Posterior vena cava (tissue), 2 donors: ENCODE measurements at places on chromosomes 6 and 20. TPM values are rescaled to one million over a fixed set of nuclear protein-coding genes. Genes with fewer than 3 reads are reported as not detected.

DNA sequence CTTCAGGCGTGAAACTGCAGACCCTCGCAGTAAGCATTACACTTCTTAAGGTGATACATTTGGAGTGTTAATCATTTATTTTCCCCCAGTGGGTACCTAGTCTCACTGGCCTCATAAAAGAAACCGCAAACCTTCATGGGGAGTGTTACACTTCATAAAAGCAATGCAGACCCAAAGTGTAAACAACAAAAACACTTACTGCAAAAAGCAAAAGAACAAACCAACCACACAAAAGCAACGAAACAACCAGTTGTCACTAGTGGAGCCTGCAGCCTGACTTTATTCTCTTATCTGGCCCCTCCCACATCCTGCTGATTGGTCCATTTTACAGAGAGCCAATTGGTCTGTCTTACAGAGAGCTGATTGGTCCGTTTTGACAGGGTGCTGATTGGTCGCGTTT is 23.8 kb downstream of the LY86 start:
- no peak for DNase-seq

- no peak for DNase-seq
These were observed 43.0 kb downstream of the EDN1 start for GRCh38 chr6:12333128-12333527.

GRCh38 chr20:46709459-46710152 is at the start of gene SLC2A10:
SLC2A10 (plus strand) TSS chr20:46709649; CDS start chr20:46709737, 88 bp downstream.
- DNase-seq = peak; percentile 87

- DNase-seq = no peak
These were observed 199.2 kb downstream of the BMP2 start for GRCh38 chr20:6966721-6967120.

DNA sequence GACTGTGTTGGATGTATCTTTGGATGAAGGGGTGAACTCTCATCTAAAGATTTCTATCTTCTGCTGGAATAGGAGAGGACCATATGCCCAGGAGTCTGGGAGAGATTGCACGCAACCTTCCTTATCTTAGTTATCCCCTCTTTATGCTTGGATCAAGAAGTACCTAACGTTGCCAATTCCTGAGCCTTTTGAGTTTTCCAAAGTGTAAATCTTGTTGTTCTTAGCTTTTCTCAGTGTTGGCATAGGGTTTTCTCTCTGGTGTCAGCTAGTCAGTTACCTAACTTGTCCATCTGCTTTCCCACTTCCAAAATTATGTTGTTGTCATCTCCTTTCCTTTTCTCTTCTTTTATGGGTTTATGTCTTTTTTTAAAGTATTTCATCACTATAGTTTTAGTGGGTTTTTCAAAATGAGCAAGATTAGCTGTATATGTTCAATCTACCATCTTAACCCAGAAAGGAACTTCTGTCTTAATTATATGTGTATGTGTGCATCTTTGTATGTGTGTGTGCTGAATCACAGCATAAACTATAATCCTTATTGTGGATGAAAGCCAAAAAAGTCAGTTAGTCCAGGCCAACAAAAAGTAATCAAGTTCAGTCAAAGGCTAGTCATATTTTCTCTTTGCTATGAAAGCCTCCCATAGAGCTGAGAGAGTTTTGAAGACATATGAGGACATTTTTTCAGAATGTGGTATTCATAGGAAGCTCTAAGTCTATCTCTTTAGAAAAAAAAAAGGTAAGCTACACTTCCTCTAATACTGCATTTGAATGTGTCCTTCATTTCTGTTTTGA is 72.1 kb downstream of the KHDC1L start:
- DNase-seq = no peak

DNA sequence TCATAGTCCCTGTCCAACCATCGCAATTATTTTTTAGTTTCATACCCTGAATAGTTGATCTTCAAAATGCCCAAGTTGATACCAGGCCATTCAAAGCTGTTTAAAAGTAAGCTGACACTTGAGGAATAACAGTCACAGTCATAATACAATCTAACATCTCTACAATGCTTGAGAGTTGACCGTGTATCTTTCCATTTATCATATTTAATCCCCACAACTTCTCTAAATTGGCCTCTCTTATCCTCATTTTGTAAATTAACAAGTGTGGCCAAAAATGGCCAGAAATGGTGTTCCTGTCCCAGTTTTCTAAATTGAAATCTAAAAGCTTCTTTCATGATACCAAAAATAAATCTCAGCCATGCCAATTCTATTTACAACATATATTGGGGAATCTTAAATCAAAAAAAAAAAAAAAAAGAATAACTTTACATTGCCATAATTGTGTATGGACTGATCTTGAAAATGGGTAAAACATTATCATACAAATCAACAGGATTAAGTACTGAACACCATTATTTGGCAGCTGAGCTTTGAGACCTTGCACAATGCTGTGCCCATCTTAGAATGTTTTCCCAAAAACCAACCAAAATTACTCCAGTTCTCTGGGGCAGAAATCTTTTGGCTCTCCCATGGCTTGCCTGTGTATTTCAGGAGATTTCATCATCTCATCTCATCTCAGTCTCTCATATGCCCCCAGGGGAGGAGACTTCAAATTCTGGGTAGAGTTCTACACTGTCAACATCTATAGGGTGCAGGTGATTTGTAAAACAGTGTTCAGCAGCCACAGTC is 448.7 kb upstream of the JARID2 start:
- DNase-seq = no peak

GRCh38 chr20:38730167-38730988 is 6.1 kb downstream of the SLC32A1 start:
- DNase-seq = no peak

DNA sequence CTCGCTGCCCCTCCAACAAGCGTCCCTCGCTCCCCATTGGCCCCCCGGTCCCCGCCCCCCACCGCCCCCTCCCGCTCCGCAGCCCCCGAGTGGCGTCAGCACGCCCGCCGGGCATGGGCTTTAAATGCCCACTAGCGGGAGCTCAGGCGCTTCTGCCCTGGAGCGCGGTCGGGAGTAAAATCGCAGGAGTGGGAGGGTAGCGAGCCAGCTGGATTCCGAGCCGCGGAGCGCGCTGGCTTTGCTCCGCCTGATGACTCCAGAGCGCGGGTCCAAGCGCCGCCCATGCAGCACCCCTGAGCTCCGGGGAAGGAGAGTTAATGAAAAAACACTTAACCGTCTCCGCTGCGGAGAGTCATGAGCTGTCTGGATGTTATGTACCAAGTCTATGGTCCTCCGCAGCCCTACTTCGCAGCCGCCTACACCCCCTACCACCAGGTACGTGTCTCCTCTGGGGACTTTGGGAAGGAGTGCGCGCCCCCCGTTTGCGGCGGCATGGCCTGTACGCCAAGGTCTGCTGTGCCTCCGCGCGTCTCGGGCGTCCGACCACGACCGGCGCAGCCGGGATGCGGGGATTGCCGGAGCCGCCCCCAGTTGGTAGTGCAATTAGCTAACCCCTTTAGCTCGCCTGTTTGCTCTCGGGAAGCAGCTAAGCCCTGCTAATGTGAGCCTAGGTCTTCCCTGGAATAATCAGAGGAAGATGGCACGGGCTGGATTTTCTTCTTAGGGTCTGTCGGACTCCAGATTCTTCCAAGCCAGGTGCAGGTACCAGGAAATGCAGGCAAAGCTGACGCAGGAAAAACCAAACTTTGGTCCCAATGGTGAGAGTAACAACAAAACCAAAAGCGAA is at the start of gene VGLL2:
Gene VGLL2, plus strand, starts transcription at position 149 of the 847 bp plus-strand sequence. Its CDS starts 206 bp downstream, at position 355.
- no peak for DNase-seq

DNA sequence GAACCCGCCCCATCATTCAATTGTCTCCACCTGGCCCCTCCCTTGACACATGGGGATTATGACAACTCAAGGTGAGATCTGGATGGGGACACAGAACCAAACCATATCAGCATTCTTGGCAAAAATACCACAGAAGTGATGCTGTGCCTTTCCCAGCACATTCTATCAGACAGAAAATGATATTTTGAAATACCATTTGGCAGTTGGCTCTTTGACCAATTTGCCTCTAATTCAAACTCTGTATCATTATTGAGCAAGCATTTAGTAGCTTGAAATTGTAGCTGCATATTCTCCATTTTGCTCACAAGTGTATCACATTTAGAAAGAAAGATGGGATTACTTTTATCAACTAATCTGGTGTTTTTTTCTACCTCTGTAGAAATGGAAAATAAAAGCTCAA is 64.0 kb downstream of the PLCB1 start:
- DNase-seq = no peak

DNA sequence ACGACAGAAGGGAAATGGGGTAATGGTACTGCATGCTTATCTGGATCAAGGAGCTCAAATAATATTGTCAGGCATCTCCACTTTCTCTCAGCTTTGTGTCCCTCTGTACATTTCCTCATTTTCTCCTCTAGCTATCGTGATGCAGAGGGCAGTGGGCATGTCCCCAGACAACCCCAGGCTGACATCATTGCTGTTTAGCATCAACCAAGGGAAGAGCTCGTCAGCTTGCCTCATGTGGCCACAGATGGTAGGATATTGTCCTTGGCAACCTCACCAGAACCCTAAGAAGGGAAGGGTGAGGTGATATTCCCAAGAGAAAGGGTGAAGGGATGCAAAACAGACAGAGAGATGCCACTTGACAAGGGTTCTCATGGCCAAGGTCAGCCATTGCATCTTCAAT is 58.3 kb downstream of the MAFB start:
- DNase-seq = no peak

DNA sequence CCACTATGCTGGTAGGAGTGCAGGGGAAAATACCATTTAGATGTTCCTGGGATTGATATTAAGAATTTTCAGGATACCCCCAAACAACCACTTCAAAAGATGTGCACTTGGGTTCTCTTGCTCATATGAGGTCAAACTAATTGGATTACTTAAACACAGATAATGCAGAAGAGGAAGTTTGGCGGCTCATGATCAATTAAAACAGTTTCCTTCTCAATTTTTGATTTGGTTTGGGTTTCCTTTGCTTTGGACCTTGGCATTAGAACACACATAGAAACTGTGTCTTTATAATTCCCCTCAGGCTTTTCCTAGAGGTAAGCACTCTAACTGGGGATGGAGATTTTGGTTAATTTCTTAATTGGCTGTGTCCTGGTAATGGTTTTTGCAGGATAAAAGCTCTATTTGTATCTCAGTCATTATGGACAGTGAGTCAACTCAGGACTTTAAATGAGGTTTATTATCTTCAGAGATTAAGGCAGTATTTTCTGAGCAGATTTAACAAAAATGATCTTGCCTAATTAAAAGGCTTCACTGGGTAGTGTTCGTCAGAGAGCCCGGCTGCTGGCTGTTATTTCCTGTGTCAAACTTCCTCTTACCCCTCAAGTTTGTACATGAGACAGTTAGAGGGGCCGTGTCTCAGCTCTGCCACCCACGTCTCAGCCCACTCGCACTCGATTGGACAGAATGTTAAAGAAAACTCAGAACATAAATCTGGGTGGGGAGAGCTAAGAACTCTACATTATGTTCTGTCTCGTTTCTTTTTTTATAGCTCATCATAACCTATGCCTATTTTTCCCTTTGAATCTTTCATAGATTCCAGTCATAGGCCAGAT is 50.3 kb upstream of the PREP start:
- DNase-seq = no peak

CFB gene
- total RNA-seq = 35.8 TPM

DDX27 gene
- total RNA-seq = 20.1 TPM

FAM209B gene
- 0.65 TPM for total RNA-seq

SLC22A16 gene
- total RNA-seq = 1.00 TPM
